Central memory CD8-positive, alpha-beta T cell (primary cell): ENCODE measurements at places on chromosomes 7 and 10.

DNA sequence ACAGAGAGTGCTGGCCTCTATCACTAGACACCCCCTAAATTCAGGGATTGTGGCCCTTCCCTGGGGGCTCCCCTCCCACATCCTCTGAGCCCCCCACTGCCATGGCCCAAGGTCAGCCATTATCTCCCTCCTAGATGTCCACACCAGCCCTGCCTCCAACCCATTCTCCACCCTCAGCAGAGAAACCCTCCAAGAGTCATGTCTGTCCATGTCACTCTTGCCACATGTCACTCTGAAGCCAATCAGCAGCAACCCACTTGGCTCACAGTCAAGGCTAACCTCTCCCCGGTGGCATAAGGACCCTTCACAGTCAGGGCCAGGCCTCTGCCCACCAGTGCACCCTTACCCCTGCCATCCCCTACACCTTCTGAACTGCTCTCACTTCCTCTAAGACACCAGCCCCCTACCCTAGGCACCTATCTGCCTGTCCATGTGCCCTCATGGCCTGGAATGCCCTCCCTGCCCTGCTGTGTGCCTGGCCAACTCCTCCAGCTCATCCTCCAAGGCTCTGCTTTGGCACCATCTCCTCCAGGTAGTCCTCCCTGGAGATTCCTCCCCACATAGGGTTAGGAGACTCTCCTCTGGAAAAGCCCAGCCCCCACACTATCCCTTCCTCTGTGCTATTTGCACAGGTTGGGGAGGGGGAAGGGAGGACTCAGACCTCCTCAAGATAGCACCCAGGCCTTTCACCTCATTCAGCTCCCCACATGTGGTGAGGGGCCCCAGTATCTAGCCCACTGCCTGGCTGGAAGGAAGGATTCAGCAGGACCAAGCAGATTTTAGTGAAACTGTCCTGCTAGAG, 83.7 kb downstream of the GRID1 start:
- DNase-seq: no peak

DNA sequence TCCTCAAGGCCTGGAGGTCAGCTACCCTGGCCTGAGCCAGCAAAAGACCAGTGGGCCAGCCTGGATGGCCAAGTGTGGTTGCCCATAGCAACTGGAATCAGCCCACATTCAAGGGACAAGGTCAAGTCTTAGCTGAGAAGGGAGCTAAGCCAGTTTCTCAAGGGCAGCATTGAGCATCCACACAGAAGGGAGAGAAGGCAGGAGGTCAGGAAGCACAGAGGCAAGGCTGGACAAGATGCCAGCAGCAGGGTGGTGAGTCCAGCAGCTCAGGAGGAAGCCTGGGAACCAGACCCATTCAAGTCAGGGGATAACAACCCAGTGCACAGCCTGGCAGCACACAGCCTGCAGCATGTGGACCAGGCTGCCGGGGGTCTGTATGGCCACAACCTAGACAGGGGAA, 54.0 kb upstream of the ZMIZ1 start:
- DNase-seq: no peak

GRCh38 chr7:2309889-2310331, 4.3 kb downstream of the SNX8 start:
- DNase-seq: no peak

GRCh38 chr10:131270461-131271190, 40.9 kb downstream of the TCERG1L start:
- DNase-seq: no peak

DNA sequence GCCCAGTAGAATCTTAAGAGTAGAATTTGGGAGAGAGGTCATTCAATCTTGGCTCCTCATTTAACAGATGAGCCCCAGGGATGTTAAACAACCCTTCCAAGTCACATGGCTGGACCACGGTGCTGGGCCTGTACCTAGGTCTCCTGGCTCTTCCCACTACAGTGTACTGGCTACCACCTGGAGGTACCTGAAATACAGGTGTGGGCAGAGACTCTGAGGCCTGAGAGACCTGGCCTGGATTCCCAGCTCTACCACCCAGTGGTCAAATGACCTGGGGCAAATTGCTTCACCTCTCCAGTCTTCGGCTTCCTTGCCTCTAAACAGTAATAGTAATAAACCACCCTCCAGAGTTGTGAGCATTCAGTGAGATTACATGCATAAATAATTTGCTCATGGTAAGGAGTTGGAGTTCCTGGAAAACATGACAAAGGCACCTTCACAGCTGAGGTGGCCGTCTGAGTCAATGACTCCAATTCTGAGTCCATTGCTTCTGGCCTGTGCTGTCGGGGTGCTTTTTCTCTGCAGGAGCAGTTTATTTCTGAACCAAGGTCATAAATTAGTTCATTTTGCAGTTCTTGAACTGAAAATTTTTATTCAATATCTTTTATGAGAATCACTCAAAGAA, 2.7 kb downstream of the GOT1 start:
- no peak for DNase-seq

DNA sequence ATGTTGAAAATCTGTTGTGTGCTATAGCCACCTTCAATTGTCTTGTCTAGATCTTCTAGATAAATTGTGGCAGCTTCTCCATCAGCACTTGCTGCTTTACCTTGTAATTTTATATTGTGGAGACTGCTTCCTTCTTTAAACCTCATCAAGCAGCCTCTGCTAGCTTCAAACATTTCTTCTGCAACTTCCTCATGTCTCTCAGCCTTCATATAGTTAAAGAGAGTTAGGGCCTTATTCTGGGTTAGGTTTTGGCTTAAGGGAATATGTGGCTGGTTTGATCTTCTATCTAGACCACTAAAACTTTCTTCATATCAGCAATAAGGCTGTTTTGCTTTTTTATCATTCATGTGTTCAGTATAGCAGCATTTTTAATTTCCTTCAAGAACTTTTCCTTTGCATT, 128.2 kb downstream of the ADAM22 start:
- DNase-seq: no peak

DNA sequence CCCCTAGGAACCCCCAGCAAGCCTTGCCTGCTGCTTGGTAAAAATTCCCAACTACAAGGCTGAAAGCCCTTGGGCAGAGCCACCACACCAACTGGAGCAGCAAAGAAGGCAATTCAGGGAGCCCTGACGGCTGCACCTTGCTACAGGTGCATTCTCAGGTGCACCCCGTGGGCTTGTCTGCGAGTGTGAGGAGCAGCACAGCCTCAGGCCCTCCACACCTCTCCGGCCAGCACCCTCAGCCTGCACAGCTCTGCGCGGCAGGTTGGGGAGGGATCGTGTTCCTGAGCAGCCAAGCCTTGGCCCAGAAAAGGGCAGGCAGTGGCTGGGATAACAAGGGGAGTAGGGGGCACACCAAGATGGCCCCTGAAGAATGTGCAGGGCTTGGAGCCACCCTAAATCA, 104.1 kb downstream of the FAM53B start:
- no peak for DNase-seq

DNA sequence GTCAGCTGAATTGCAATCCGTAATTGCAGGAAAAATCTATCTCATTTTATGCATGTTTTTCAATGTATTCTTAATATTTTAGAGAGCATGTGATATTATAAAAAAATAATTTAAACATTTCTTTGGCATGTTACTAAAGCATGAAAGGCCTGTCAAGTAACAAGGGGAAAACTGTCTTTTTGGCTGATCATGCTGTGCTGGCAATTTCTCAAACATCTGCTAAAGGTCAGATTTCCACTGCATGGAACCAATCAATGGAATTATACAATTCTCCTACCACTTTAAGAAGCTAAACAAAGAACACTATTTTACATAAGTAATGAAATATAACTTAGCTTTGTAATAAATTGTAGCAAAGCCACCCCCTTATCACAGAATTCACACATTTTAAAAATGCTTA, 49.4 kb downstream of the JMJD1C start:
- DNase-seq: no peak
